ENCODE measurements at places on chromosomes 6 and 20.

GRCh38 chr20:2149507-2149906 lies 47.9 kb downstream of the STK35 start:
- DNase-seq: no peak

DNA sequence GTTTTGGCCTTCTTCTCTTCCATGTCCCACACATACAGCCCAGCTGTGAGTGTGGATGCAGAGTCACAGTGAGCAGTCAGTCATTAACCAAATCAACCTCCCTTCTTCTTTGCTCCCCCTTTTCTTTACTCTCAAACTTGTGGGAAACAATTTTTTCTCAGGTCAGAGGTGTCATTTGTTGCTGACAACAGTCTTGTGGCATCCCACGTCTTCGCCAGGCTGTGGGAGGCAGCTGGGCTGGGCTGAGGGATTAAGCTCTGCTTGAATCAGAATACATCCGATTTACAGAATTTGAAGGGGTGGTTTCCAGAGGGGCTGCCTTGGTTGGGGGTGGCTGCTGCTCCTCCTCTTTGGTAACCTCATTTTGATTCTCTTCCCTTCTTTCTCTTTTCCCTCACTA lies 40.5 kb downstream of the SCGN start:
- no peak for DNase-seq

GRCh38 chr6:112005013-112005371 lies 48.9 kb upstream of the CCN6 start:
- no peak for DNase-seq

GRCh38 chr6:111551521-111552231 lies 54.0 kb downstream of the TRAF3IP2 start:
- DNase-seq: no peak

DNA sequence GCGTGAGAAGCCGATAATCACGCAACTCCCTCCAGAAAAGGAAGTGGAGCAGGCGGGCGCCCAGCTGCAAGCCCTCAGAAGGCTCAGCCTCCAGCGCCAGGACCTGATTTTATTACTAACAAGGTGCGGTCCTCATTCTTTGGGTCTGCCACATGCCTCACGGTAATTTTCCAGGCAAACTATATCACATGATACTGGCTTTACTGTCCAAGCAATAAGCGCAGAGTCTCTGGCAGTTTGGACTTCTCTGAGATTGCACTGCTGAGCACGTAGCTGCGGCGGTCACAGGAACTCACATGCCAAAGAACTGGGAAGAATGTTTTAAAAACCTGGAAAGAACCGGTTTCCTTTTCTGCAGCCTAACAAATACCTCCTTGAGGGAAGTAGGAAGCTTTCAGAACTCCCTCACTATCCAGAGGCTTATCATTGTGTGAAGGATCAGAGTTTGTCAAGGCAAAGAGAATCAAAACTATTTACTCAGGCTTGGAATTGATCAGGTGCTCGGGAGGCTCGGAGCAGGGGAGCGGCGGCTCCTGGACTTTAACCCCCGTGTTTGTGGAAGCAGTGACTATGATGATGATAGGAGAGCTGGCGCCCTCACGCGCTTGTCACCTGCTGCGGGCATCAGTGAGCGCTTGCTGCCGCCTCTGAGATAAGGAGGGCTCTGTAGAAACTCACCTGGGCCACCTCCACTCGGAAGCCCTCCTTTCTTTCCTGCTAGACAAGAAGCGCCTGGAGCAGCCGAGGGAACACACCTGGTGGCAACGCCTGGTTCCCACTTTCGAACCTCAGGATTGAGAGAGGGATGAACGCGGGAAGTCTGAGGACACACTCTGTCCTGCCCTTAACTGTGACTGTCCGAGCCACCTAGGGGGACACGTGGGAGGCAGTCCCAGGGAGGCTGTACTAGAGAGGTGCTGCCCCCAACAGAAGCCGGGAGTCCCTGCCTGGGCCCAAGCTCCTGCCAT lies 27.2 kb upstream of the SYNJ2 start:
- DNase-seq: no peak

DNA sequence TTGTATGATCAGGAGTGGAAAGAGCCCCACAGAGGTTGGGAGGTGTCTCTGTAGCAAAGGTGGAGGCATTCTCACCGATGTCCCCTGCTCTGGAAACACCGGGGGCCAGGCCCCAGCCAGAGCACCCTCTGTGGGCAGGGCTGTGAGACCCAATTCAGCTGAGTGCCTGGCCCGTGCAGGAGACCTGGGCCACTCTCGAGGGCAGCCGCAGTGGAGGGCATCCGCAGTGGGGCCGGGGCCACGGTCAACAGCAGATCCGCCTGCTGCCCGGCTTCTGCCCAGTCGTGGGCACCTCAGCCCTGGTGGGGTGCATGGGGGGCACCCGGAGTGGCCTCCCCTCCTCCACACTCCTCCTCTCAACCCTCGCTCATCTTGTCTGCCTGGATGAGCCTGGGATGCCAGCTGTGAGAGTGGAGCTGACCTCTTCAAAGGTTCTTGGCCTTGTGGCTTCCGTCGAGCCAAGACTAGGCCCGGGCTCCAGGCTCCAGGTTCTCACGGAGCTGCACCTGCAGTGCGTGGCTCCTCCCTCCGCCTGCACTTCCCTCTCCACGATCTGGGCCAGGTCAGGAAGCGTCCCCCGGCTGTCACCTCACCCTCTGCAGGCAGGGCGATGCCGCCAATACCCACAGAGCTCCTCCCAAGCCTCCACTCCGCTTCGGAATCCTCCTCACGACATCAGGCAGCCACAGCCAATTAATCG lies 134.8 kb downstream of the TAF4 start:
- no peak for DNase-seq

GRCh38 chr20:39853636-39854035 lies 835.4 kb downstream of the MAFB start:
- no peak for DNase-seq

GRCh38 chr20:32387252-32387651 lies 29.1 kb downstream of the ASXL1 start:
- DNase-seq: peak; percentile 12

DNA sequence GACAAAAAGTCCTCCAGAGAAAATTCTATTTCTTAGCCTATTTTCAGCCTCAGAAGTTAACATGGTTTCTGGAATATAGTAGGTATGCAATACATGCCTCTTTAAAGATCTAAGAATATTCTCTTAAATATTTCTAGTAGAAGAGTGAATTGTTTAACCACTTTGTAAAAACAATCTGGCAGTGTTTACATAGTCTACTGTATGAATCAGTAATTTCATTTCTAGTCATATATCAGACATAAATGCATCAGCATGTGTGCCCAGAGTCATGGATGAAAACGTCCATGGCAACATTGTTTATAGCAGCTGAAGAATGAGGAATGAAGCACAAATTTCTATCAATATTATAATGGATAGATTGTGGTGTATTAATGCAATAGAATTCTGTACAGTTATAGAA lies 124.9 kb downstream of the NKAIN2 start:
- no peak for DNase-seq

GRCh38 chr20:24698189-24698588 lies 228.8 kb downstream of the SYNDIG1 start:
- no peak for DNase-seq

GRCh38 chr6:41682056-41682477 lies 43.8 kb downstream of the MDFI start:
- DNase-seq: peak; percentile 36

DNA sequence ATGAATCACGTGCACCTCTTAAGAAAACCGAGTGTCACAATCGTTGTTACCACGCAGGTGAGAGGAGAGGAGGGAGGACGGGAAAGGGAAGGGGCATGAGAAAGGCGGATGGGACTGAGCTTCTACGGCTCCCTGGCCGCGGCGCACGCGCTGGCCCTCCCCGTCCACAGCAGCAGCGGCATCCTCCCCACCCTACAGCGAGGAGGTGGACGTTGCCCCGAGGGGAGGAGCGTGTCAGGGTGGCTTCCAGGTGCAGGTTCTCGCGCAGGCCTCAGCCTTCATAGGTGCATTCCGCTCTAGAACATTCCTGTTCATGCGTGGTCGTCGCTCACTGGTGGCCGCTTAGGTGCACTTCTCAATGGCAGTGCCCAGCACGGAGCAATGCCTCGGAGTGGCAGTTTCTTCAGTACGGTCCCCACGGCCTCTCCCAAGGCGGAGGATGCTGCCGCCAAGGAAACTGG lies 29.7 kb upstream of the AFDN start:
- DNase-seq: no peak

DNA sequence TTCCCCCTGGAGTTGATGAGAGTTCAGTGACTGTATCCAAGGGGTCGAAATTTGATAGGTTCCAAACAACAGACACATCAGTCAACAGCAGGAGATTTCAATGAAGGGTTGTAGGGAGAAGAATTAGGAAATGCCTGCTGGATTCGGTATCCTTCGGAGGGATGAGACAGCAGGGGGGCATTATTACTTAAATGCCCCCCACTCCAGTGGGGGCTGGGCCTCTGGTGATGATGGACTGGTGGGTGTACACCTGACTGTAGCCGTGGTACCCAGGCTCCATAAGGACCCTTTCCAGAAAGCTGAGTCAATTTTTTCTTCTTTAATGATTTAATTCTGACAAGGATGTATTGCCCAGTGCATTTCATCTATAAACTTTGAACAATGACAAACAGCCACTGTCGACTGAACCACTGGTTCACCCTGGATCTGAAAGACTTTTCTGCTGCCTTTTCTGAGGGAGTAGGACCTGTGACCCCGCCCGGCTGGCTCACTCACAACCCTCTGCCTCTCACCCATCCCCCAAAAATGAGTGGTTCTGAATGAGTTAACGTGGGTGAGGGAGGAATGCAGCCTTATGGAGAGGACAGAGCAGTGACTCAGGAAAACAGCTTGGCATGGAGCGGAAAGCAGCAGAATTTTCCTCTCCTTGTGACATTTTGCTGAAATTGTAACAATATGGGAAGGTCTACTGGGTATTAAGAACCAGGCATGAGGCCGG lies 41.0 kb downstream of the ZMYND8 start:
- no peak for DNase-seq

GRCh38 chr6:165652766-165653165 lies 10.3 kb downstream of the PDE10A start:
- DNase-seq: no peak

GRCh38 chr6:13368079-13368730 lies 39.9 kb upstream of the TBC1D7 start:
- DNase-seq: no peak

DNA sequence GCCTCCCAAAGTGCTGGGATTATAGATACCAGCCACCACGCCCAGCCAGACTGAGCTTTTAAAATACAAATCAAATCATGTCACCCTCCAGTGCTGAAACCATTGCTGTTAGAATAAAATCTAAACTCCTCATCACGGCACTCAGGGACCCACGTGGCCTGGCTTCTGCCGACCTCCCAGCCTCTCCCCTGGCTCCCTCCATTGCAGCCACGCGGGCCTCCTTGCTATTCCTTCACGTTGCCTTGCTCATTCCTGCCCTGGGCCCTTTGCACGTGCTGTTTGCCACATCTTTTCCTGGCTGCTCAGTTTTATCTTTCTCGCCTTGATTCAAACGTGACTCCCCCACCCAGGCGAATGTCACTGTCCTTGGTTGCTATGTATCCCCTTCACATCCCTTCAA lies 244.6 kb downstream of the PREX1 start:
- DNase-seq: no peak

- DNase-seq: peak; percentile 32
Measured at GRCh38 chr20:48635791-48636267, 192.0 kb downstream of the PREX1 start.

DNA sequence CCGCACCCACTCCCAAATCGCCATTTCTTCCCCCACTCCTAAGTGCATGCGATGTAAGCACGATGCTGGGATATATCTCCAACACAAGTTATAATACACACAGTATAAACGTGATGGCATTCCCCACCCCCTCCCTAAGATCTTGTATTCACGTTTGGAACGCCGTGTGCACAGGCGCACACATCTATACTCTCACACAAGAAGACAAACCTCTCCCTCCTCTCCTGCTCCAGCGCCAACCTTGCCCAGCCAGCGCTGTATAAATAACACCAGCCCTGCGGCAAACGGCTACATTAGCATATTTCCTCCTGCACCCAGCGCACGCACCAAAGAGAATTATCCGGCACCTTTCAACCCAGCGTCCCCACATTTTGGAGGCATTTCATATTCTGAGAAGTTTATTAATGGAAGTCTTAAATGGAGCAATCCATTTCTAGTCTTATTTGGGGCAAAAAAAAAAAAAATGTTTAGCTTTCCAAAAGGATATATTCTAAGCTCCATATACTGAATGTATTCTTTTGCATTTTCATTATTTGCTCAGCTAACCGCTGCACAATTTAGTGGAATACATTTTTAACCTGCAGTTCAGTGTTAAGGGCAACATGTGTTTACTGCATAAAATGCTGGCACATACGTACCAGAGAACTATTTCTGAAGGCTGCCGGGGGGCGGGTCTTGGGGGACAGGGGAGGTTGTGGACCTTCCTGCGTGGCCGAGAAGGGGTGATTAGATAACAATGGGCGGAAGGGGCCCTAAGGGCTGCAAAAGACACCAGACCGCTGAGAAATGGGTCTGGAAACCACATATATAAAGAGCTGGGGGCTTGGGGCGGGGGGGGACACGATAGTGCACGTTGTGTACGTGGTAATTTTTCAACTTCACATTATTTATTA lies 1.1 kb upstream of the SLC22A23 start:
- DNase-seq: no peak

DNA sequence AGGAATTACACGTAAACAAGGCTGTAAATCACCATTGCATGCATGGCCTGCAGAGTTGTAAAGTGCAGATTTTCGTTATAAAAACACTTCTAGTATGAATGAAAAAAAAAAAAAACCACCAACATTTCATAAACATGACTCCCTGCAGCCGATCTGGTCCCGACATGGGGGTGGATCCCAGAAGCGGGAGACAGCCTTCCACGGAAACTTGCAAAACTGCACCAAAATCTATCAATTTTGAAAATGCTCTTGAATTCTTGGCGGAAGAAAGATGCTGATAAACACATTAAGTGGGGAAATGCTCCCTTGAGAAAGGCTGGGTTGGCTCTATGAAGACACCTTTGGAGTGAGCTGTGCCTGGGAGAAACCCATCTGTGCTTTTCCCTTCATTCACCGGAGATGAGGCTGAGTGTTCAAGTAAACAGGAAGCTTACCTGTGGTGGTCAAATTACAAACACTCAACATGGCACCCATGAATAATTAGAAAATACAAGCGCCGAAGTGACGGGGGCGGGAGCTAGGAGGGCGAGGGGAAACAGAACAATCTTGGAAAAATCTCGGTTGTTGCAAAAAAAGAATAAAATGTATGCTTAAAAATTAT lies 845 bp upstream of the ANKRD60 start:
- no peak for DNase-seq

- DNase-seq: no peak
Measured at GRCh38 chr6:96521306-96521643, 331 bp upstream of the UFL1 start.

- DNase-seq: no peak
Measured at GRCh38 chr6:161255518-161255917, 18.3 kb downstream of the AGPAT4 start.

- no peak for DNase-seq
Measured at GRCh38 chr6:163343609-163344008, 70.9 kb upstream of the QKI start.

DNA sequence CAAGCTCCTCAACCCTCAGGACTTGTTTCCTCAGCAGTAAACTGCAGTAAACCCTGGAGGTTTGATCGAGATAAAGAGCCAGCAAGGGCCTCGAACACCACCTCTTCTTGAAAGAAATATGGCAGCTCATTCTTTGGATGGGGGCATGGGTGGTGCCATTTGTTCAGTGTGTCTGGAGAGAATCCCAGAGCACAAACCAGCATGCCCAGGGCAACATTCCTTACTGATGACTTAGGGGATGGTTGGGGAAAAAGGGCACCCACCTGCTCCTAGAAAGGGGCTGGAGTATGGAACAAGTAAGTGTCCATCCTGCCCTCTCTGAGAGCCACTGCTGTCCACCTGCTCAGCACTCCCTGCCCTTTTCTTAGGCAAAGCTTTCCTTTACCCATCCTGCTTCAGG lies 31.3 kb upstream of the ZFAND3 start:
- DNase-seq: no peak

GRCh38 chr6:114216789-114217467 lies 125.9 kb downstream of the HS3ST5 start:
- DNase-seq: no peak

Data from activated CD4-positive, CD25-positive, alpha-beta regulatory T cell treated with anti-CD3 and anti-CD28 coated beads, Interleukin-2, amount 50 U/mL, for 16 hours (primary cell).